B cell (primary cell): ENCODE measurements at places on chromosomes 2 and 18. TPM values are rescaled to one million over a fixed set of nuclear protein-coding genes. Genes with fewer than 3 reads are reported as not detected.

The ZNF516 gene
- total RNA-seq: 27.1 and 33.6 TPM in 2 replicates

The KCNIP3 gene
- total RNA-seq: not detected in 2 replicates

- no peak overlapping the region for H3K4me3 ChIP-seq
- no peak for DNase-seq
- no peak overlapping the region for H3K27ac ChIP-seq
- no peaks in the 10 kb centered on the region for H3K36me3 ChIP-seq
- H3K4me1 ChIP-seq: peaks cover 4% of the 10 kb centered on the region
Measured at GRCh38 chr2:853203-853870, 97.3 kb upstream of the SNTG2 start.

DNA sequence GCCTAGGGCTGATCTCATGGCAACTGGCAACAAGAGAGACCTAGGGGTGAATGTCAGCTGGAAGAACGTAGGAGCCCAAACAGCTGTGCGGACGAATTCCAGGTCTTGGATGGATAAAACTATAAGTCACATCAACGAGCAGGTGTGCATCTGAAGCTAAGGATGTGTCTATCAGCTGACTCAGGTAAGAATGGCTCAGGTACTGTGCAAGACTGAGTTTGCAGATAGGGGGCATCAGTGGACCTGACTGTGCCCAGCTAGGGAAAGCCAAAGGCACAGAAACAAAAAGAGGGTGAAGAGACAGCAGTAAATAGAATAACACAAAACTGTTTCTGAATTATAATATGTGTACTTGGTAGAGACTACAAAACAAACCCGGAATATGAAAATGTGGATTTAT, 357.3 kb downstream of the ZEB2 start:
- no peaks in the 10 kb centered on the region for H3K4me1 ChIP-seq
- no peaks in the 10 kb centered on the region for H3K36me3 ChIP-seq
- H3K4me3 ChIP-seq: no peak overlapping the region
- no peaks in the 10 kb centered on the region for H3K27me3 ChIP-seq

DNA sequence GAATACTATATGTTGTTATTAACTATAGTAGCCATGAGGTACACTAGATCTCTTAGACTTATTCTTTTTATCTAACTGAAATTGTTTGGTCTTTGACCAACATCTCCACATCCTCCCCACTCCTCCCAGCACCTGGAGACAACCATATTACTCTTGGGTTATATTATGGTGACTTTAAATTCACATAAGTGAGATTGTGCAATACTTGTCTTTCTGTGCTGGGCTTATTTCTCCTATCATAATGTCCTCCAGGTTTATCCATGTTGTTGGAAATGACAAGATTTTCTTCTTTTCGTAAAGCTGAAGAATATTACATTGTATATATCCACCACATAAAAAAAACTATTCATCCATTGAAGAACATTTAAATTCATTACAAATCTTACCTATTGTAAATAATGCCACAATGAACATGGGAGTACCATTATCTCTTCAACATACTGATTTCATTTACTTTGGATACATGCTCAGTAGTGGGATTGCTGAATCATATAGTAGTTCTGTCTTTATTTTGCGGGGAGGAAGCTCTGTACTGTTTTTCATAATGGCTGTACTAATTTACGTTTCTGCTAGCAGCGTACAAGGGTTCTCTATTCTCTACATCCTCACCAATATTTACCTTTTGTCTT, 159.2 kb upstream of the SCN7A start:
- no peaks in the 10 kb centered on the region for H3K4me1 ChIP-seq
- no peak overlapping the region for H3K4me3 ChIP-seq
- no peak for DNase-seq

DNA sequence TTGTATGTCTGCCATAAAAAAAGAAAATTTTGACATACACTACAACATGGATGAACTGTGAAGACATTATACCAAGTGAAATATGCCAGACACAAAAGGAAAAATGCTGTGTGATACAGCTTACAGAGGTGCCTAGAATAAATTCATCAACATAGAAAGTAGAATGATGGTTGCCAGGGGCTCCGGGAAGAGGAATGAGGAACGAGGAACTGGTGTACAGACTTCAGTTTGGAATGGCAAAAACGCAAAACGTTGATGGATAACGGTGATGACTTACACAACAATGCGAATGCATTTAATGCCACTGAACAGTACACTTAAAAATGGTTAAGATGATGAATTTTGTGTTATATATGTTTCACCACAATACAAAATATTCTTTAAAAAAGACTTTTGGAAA, 61.0 kb downstream of the TTC21B start:
- no peaks in the 10 kb centered on the region for H3K36me3 ChIP-seq
- H3K4me3 ChIP-seq: no peak overlapping the region
- no peak overlapping the region for H3K27ac ChIP-seq
- peaks cover 6% of the 10 kb centered on the region for H3K4me1 ChIP-seq
- DNase-seq: no peak

The OR6B2 gene
- total RNA-seq: not detected in 2 replicates

DNA sequence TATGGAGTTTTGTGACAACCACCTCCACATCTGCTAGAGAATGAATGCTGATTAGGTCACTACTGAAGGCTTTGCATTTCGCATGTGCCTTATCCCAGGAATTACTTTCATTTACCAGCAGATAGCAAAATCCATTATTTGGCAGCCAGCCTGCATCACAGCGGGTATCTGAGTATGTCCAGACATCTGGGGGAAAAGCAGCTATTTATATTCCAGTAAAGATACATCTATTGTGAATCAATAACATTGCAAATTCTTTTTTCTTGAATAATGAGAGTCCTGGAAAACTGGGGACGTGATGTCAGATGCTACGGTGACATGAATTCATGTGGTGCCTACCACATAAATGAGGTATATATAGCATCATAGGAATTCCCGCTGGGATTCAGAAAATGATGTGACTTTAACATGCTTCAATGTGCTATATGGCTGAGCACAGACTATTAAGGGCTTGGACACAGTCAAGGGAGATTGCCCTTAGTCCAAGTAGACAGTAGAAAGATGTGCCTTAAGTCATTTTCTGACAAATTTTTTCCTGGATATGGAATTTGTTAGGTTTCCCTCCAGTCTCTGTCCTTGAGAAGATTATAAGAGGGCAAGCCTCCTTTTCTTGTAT, 84.2 kb upstream of the CD302 start:
- H3K27me3 ChIP-seq: no peaks in the 10 kb centered on the region
- no peak for DNase-seq
- no peak overlapping the region for H3K4me3 ChIP-seq
- no peaks in the 10 kb centered on the region for H3K4me1 ChIP-seq
- H3K36me3 ChIP-seq: peaks cover 21% of the 10 kb centered on the region

GRCh38 chr18:78970774-78971333, 8.8 kb upstream of the SALL3 start:
- H3K36me3 ChIP-seq: no peaks in the 10 kb centered on the region
- no peak overlapping the region for H3K4me3 ChIP-seq
- peaks cover 46% of the 10 kb centered on the region for H3K27me3 ChIP-seq
- peaks cover 5% of the 10 kb centered on the region for H3K4me1 ChIP-seq
- no peak overlapping the region for H3K27ac ChIP-seq

The ABCG5 gene
- total RNA-seq: not detected in 2 replicates

- H3K27me3 ChIP-seq: no peaks in the 10 kb centered on the region
- no peak overlapping the region for H3K27ac ChIP-seq
- H3K4me1 ChIP-seq: peaks cover 31% of the 10 kb centered on the region
- no peak for DNase-seq
- no peaks in the 10 kb centered on the region for H3K36me3 ChIP-seq
Measured at GRCh38 chr2:127626175-127626574, 19.8 kb upstream of the GPR17 start.

The LRRC30 gene
- not detected in 2 replicates for total RNA-seq

DNA sequence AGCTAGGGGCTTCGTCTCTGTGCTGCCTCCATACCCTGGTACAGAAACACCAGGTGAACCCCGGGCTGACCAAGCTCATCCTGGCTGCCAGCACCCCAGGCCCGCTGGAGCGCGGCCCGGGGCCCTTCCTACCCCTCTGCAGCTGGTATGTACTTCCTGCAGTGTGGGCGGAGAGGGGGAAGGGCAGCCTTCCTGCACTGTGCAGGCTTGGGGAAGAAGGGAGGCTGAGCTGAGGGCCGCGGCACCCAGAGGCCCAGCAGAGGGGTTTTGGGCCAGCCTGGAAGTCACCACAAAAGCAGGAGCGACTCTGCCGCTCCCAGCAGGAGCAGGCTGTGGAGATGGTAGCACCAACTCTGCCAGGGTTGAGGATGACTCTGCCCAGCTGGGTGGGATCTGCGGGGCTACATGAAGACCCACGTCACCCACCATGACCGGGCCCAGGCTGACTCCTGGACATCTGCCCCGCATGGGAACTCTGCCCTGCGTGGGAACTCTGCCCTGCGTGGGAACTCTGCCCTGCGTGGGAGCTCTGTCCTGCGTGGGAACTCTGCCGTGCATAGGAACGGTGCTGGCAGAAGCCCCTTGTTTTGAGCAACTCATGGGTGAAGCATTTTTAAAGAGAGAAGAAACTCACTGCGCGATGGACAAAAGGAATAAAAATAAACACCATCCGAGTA, 273.3 kb downstream of the NDUFA10 start:
- H3K27me3 ChIP-seq: no peaks in the 10 kb centered on the region
- H3K4me3 ChIP-seq: no peak overlapping the region
- peak; percentile 22 for DNase-seq
- H3K36me3 ChIP-seq: no peaks in the 10 kb centered on the region
- peaks cover 11% of the 10 kb centered on the region for H3K4me1 ChIP-seq
- no peak overlapping the region for H3K27ac ChIP-seq
